ENCODE measurements at places on chromosomes 7 and 10. TPM values are rescaled to one million over a fixed set of nuclear protein-coding genes. Genes with fewer than 3 reads are reported as not detected.

GRCh38 chr10:113067501-113067900 lies 117.5 kb downstream of the TCF7L2 start:
- H3K36me3 ChIP-seq = peaks cover 15% of the 10 kb centered on the region
- no peak overlapping the region for H3K27ac ChIP-seq
- no peak for DNase-seq
- no peak overlapping the region for H3K4me3 ChIP-seq

DNA sequence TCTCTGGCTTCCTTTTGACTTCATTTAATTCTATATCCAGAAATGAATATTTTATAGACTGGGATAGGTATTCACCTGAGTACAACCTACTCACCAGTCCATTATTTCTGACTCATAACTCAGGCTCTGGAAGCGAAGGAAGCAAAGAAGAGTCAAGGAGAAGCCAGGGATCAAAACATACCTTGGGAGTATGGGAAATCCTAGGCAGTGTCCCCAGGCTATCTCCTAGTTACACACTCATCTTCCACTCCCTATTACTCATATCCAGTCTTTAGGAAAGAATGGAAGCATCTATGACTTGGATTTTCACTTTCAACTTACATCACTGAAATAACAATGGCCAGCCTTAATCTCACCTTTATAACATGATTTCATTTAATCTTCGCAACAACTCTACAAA lies 40.9 kb upstream of the ELAPOR2 start:
- no peaks in the 10 kb centered on the region for H3K4me1 ChIP-seq
- H3K27ac ChIP-seq = no peak overlapping the region
- no peak overlapping the region for H3K4me3 ChIP-seq
- no peak for DNase-seq
- H3K36me3 ChIP-seq = no peaks in the 10 kb centered on the region
- peaks cover 14% of the 10 kb centered on the region for H3K27me3 ChIP-seq

DNA sequence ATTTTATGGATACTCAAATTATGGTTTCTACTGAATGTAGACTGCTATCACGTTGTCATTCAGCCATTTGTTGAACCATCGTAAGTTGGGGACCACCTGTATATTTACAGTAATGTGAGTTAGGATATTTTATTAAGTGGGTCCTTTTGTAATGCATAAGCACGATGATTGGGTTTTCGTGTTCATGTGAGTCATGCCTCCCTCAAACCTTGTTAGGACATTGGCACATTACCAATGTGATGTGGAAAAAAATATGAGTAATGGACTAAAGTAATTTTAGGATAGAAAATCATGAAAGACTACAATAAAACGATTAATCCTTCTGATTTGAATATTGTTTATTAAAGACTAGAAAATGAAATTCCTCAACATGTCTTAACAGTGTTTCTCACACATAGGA lies 8.7 kb downstream of the SMC3 start:
- no peak overlapping the region for H3K4me3 ChIP-seq
- H3K4me1 ChIP-seq = peaks cover 6% of the 10 kb centered on the region
- no peaks in the 10 kb centered on the region for H3K27me3 ChIP-seq
- H3K36me3 ChIP-seq = peaks cover 6% of the 10 kb centered on the region
- no peak overlapping the region for H3K27ac ChIP-seq

GRCh38 chr10:101763141-101763846 lies 12.6 kb downstream of the FGF8 start:
- DNase-seq = no peak
- H3K27ac ChIP-seq = no peak overlapping the region
- H3K27me3 ChIP-seq = peaks cover 70% of the 10 kb centered on the region
- no peak overlapping the region for H3K4me3 ChIP-seq

DNA sequence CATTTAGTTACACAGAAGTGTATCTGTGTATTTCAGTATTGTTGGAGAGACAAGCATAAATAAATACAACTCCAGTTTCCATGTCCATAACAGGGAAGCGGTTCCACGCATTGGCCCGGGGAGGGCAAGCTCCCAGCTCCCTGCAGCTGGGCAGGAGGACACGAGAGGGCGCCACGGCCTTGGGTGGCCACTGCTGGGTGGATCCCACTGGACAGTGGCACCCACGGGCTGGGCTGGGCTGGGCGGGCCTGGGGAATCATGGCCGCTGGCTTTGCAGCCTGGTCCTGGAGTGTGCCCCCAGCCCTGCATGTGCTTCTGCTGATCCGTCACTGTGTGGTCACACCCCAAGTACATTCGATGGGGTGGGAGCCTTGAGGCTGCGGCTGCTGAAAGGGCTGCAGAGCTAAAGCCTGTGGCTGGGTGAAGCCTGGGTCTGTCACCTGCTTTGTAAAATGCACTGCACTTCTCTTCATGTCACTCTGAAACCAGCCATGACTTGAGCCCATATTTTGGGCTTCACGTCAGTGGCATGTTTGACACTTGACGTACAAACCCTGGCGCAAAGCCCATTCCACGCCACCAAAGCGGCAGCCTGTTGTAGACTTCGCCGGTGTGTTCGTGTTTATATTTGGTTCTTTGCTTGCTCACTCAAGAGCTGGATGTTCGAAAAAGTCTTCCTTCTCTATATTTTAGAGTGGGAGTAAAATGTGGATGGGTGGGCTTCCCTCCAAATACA lies 27.5 kb downstream of the LRRC27 start:
- H3K27me3 ChIP-seq = no peaks in the 10 kb centered on the region
- no peak overlapping the region for H3K27ac ChIP-seq
- peaks cover 8% of the 10 kb centered on the region for H3K36me3 ChIP-seq
- no peak overlapping the region for H3K4me3 ChIP-seq
- H3K4me1 ChIP-seq = no peaks in the 10 kb centered on the region

DNA sequence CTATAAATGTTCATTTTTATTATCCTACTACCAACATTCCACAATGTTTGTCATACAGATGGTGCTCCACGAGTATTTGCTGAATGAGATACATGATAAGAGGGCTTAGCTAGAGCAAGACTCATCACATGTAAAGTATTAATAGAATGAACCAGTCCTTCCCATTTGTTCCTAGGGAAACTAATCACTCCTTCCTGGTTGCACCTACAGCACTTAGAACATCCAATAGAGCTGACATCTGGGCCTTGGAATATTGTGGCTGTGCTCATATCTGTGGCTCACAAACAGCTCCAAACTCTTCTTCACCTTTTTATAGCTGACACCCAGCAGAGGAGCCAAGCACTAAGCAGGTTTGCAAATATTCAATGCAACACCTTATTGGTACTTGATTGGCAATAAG lies 91.9 kb upstream of the C1GALT1 start:
- H3K4me1 ChIP-seq = peaks cover 11% of the 10 kb centered on the region
- H3K4me3 ChIP-seq = no peak overlapping the region
- H3K36me3 ChIP-seq = no peaks in the 10 kb centered on the region
- H3K27me3 ChIP-seq = peaks cover 30% of the 10 kb centered on the region
- no peak overlapping the region for H3K27ac ChIP-seq

DNA sequence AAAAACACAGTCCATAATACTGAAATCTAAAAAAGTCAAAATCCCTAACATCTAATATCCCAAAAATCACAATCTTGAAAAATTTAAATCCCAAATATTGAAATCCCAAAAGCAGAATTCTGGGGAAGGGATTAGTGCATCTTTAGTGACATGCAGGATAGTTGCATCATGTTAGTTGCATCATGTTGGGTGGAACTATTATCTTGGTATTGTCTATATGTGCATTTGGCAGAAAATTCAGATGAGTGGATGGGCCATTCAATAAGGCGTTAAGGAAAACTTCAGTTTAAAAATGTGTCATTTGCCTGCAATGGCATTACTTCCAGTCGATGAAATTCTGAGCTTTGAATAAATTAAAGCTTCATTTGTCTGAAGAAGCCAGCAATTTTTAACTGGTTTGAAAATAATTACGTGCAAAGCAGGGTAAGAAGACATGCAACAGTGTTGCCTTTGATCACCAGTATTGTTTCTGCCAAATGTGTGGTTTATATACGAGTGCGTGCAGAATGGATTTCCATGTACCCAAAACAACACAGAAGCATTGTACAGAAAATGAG lies 221.4 kb upstream of the NFE2L3 start:
- no peak overlapping the region for H3K4me3 ChIP-seq
- no peak overlapping the region for H3K27ac ChIP-seq
- no peak for DNase-seq
- peaks cover 35% of the 10 kb centered on the region for H3K27me3 ChIP-seq

The CUZD1 gene
- 0.93 TPM for total RNA-seq

GRCh38 chr10:11245981-11246590 lies 228.4 kb downstream of the CELF2 start:
- H3K4me1 ChIP-seq = no peaks in the 10 kb centered on the region
- peaks cover 12% of the 10 kb centered on the region for H3K27me3 ChIP-seq
- DNase-seq = no peak
- H3K27ac ChIP-seq = no peak overlapping the region
- no peaks in the 10 kb centered on the region for H3K36me3 ChIP-seq

GRCh38 chr7:131328377-131329175 lies 900 bp downstream of the MKLN1 start:
- DNase-seq = no peak
- peak overlapping the region; percentile 98 for H3K27ac ChIP-seq
- H3K27me3 ChIP-seq = no peaks in the 10 kb centered on the region
- H3K36me3 ChIP-seq = peaks cover 39% of the 10 kb centered on the region

DNA sequence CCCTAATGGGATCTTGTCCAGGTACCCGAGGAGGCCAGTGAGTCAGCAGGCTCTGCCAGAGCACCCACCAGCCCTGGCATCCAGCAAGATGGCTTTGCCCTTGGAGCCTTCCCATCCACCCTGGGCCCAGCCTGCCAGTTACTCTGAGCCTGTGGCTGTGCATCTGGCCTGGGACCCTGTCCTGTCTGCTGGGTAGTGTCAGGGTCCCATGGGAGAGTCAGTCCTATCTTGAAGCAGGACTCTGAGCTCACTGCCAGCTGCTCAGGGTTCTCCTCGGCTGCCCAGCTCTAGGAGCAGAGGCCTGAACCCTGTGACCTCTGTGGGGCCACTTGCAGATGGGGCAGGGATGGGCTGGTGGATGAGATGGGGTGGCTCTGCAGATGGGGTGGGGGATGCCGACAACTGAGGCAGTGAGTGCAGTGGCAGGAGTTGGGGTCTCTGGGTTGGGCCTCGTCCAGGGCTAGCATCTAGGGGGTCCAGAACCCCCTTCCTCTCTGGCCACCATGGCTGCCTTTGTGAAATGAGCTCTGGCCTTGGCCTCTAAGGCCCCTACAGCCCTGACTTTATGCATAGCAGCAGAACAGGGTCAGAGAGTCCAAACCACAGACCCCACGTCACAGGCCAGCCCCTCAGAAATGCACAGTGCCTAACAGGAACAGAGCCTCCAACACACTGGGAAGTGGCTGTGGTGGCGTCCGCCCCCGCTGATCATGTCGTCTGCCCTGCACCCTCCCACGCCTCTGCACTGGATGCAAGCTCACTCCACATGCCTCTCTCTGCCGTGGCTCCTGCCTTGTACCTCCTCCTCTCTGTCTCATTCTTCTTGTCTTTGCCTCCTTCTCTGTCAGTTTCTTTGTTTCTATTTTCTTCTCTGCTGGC lies 88.1 kb upstream of the RET start:
- H3K4me3 ChIP-seq = no peak overlapping the region
- no peaks in the 10 kb centered on the region for H3K36me3 ChIP-seq
- peaks cover 57% of the 10 kb centered on the region for H3K27me3 ChIP-seq
- H3K4me1 ChIP-seq = no peaks in the 10 kb centered on the region
- peak overlapping the region; percentile 2 for H3K27ac ChIP-seq

The DMBT1 gene
- total RNA-seq = 10.0 TPM

- no peak for DNase-seq
- H3K27me3 ChIP-seq = no peaks in the 10 kb centered on the region
- no peak overlapping the region for H3K27ac ChIP-seq
- no peak overlapping the region for H3K4me3 ChIP-seq
- no peaks in the 10 kb centered on the region for H3K36me3 ChIP-seq
- no peaks in the 10 kb centered on the region for H3K4me1 ChIP-seq
Observed at GRCh38 chr7:94432281-94432670, 37.6 kb downstream of the COL1A2 start.

DNA sequence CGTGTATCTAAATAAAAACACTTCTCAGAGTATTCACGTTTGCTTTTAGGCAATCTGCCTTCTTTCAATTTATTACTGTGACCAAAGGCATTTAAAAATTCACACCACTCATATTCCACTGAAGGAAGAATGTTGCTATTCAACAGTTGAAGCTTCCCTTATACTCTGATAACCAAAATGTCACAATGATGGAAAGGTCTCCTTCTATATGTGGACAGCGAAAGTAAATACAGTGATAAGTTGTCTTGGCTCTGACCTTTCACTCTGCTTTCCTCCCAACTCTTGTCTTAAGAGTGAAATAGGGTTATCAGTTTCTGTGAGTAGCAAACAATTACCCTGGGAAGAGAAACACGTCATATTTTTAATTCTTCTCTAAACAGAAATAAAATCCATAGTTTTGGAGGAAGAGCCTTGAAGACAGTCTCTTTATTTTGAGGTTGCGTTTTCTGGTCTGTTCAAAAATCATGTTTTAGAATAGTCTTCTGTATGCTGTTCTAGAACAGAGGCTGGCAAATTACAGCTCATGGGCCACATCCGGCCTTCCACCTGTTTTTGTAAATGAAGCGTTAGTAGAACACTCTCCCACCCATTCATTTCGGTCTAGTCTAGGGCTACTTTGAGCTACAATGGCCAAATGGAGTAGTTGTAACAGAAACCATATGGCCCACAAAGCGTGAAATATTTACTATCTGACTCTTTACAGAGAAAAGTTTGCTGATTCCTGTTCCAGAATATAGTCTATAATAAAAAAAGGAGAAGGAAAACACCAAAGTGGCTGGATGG lies 41.3 kb downstream of the ETV1 start:
- no peaks in the 10 kb centered on the region for H3K27me3 ChIP-seq
- DNase-seq = no peak
- H3K4me3 ChIP-seq = no peak overlapping the region
- H3K36me3 ChIP-seq = no peaks in the 10 kb centered on the region

The FOXI2 gene
- not detected for total RNA-seq

- no peak for DNase-seq
- no peaks in the 10 kb centered on the region for H3K36me3 ChIP-seq
- no peaks in the 10 kb centered on the region for H3K27me3 ChIP-seq
- H3K4me1 ChIP-seq = no peaks in the 10 kb centered on the region
- no peak overlapping the region for H3K27ac ChIP-seq
Observed at GRCh38 chr7:158458096-158458495, 129.5 kb downstream of the PTPRN2 start.

DNA sequence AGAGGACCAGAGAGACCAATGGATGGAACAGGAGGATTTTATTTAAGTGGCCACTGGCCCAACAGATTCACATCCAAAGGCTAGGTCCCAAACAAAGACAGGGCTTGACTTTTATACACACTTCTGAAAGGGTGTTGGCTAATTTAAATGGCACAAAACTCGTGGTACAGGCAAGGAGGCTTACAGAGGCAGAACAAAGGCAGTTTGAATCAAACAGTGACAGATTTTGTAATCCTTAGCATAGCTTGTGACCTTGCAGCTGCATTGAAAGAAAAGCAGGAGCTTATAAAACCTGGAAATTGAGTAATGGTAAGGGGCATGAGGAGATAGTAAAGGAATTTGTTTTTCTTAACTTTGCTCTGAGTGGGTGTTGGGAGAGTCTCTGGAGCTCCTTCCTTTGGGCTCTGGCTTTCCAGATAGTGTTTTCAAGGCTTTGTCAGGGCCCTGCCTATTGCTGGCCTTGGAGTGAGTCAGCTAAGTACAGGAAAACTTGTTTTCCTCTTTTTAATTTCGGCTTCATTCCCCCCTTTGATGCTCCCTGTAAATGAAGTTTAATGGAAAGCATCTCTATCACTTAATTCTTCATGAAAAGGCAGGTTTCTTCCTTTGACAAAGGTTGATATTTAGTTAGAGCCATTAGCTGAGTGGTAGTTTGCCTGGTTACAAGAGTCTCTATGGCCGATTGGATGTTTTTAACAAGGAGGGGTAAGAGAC lies 96.9 kb downstream of the TRIM24 start:
- H3K27ac ChIP-seq = no peak overlapping the region
- H3K27me3 ChIP-seq = no peaks in the 10 kb centered on the region
- peaks cover 4% of the 10 kb centered on the region for H3K36me3 ChIP-seq
- no peak overlapping the region for H3K4me3 ChIP-seq
